ENCODE measurements at places on chromosomes 7 and 10. TPM values are rescaled to one million over a fixed set of nuclear protein-coding genes. Genes with fewer than 3 reads are reported as not detected.

Gene ADAMTS14
- not detected for total RNA-seq

Gene PON1
- not detected for total RNA-seq

Gene TMEM140
- total RNA-seq: 49.4 TPM

Gene WEE2
- total RNA-seq: 0.13 TPM

Gene SPDYE2
- not detected for total RNA-seq

Gene SBDS
- total RNA-seq: 71.8 TPM

Gene RAPGEF5
- 171 TPM for total RNA-seq

Gene DKK1
- 12.7 TPM for total RNA-seq

Gene GJD4
- not detected for total RNA-seq

Gene SRPK2
- total RNA-seq: 68.9 TPM

Gene HOXA4
- total RNA-seq: 0.51 TPM

Gene AGR2
- not detected for total RNA-seq

Gene LIPF
- not detected for total RNA-seq

Gene DNAH11
- 0.13 TPM for total RNA-seq

Gene ENO4
- total RNA-seq: not detected

Data from dermis microvascular lymphatic vessel endothelial cell (primary cell).